WTC11 (cell line): ENCODE measurements at places on chromosomes 3 and 15. TPM values are rescaled to one million over a fixed set of nuclear protein-coding genes. Genes with fewer than 3 reads are reported as not detected.

The SAMD7 gene
- not detected in 3 replicates for total RNA-seq

The SAMMSON gene
- 0.11 to 0.13 TPM (median 0.11 TPM) in 3 replicates for total RNA-seq

The CKMT1B gene
- 35.4 to 41.5 TPM (median 37.3 TPM) in 3 replicates for total RNA-seq

The FANCD2OS gene
- not detected in 3 replicates for total RNA-seq

The SOX2 gene
- total RNA-seq, result 189 to 245 TPM (median 239 TPM) in 3 replicates

The REC114 gene
- total RNA-seq, result not detected in 3 replicates

The GPR15 gene
- 0.14 TPM in 1 of 3 replicates, not detected in the others for total RNA-seq

The ST3GAL6 gene
- total RNA-seq, result 8.1 to 8.7 TPM (median 8.3 TPM) in 3 replicates

The PLSCR5 gene
- total RNA-seq, result not detected in 3 replicates

The FURIN gene
- total RNA-seq, result 36.8 to 46.3 TPM (median 38.6 TPM) in 3 replicates

DNA sequence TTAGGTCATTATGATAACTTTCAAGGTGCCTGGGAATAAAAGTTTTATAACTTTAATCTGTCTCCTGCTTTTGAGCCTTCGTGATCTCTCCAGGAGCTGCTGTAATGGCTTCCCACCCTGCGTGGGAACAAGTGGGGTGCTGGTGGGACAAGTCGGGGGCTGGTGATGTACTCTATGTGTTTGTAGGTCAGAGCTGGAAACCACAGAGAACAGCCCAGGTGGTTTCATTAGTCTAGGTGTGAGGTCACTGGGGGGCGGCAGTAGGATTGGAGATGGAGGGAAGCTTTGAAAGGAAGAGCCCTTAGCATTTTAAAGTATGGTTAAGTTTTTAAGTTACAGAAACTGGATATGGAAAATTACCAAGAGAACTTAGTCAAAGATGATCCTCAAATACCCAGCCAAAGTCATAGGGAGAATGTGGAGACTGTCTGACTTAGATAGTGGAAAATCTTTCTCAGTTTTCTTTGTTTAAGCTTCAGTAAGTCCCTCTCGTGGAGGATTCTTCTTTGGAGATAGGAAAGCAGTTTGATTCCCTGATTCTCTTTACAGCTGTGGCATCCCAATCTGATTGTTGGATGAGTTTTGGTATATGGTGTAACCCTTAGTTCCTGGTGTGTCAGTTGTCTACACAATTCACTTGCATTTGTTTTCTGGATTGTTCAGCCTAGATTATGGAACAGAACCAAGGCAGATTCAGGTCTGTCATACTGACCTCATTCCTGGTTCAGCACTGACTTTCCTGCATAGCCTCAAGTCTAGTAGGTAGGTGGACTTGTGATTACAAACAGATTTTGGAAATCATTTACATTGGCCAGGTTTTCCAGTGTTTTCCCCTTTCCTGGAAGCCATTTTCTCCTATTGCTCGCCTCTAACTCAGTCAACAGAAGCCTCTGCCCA lies 115.6 kb downstream of the FNDC3B start:
- DNase-seq, result no peak

- DNase-seq, result peak; percentile 4
These were observed 47.3 kb downstream of the ITGA11 start for GRCh38 chr15:68384451-68385239.

DNA sequence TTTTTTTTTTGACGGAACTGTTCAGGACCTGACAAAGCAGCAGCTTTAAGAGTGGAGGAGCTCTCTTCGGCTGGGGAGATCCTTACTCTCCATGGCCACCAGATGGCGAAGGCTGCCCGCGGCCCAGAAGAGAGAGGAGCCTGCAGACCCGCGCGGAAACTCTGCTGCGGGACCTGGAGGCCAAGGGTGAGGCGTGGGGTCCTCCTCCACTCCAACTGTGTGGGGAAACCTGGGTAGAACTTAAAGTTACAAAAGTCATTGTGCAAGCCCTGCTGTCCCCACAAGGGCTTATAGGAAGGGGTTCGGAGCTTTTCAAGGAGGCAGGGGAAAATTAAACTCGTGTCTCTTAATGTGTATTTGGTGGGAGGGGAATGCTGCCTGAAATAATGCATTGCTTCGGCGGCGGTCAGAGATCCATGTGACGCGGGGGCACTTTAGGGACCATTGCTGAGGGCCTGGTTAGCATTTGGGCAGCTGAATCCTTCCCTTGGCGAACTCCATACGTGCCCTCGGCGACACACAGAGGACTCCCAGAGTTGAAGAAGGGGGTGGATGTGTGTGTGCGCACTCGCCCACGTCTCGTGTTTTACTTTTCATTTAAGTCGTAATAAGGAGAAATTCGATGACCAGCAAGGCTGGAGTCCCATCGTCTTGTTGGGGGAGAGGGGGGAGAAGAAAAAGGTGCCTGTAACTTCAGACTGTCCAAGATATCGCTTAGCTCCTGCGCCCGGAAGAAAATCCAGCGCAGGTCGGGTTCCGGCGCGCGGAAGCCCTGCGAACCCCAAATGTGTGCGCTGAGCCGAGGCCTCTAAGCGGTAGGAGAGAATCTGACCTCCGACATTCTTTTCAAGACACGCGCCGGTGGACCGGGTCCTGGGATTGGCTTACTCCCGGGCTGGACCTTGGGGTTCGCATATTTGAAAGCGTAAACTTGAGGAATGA lies 9.7 kb downstream of the EOMES start:
- DNase-seq, result peak; percentile 78

- no peak for DNase-seq
These were observed 33.5 kb upstream of the TBC1D21 start for GRCh38 chr15:73839699-73840377.

DNA sequence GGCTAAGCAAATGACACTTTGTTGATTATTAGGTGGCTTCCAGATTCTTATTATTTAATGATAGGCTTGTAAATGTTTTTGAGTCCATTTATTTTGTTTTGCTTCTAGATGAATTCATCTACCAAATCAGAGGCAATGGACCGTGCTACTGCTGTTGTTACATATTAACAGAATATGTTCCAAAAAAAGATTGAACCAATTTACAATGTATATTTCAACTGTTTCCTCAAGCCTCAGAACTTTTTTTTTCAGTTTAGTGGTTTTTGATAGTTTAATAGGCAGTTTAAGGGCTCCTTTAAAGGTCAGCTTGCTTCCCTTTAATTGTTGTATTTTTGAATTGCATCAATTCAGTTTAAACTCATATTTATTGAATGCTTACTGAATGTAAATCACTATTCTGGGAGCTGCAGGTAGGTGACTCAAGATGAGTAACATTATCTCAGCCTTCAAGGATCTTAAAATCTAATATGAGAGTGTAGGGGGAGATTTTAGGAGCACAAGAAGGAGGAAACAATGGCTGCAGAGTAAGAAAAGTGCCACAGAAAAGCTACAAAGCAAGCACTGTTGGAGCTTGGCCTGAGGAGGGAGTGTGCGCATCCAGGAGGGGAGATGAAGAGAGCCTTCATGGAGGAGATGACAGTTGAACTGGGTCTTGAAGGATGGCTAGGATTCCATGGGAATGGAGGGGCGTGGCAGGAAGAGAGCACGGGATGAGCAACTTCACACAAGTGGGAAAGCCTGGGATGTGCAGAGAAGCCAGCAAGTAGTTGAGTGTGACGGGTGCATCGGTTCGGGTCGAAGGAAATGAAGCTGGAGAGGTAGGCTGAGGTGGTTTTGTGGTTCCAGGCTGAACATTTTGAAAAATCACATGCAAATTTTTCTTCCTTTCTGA lies 14.7 kb downstream of the MAP2K1 start:
- peak; percentile 28 for DNase-seq

DNA sequence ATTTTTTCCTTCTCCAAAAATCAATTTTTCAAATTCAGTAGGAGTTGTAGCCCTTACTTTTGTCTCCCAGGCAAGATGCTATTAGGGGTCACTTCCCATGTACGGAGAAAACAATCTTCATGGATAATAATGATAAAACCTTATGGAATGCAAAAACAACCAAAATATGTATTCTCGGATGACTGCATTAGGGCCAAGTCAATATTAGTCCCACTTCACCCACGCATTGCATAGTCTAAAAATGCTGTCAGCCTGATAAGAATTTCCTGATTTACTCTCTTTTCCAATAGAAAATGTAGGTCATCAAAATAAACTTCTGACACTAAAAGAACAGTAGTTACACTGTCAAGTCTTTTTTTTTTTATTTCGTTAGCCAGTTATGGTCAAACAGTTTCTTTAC lies 2.7 kb downstream of the VGLL3 start:
- no peak for DNase-seq

DNA sequence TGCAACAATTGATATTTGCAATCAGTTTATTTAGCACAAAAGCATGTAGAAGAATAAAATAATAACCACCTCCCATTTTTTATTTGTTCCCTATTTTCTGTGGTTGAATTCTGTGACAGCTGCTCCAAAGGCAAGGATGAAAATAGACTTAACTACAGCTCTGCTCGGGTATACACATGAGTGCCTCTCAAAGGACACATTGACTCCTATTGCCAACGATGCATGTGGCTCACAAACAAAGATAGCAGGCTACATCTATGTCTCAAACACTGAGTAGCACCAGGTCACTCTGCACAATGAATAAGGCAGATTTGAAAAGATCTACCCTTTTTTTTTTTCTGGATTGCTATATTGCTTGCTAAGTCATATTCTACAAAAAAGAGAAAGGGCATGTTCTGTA lies 612.9 kb downstream of the ROBO1 start:
- no peak for DNase-seq

GRCh38 chr15:94769089-94769488 lies 537.7 kb downstream of the MCTP2 start:
- no peak for DNase-seq

- DNase-seq, result no peak
These were observed 30.1 kb downstream of the FNDC3B start for GRCh38 chr3:172069478-172069877.

- no peak for DNase-seq
These were observed 31.1 kb upstream of the SLC24A5 start for GRCh38 chr15:48089702-48090101.

GRCh38 chr3:179297971-179298725 lies 24.7 kb upstream of the ZNF639 start:
- DNase-seq, result no peak

GRCh38 chr3:184236033-184236410 lies 6.6 kb downstream of the VWA5B2 start:
- DNase-seq, result no peak
